Mesenchymal stem cell (in vitro differentiated cells and primary cell): ENCODE measurements at places on chromosomes 2 and 18.

- DNase-seq: no peak
Observed at GRCh38 chr2:161709428-161709827, 85.2 kb downstream of the SLC4A10 start.

GRCh38 chr18:79626905-79627749 is 52.5 kb upstream of the CTDP1 start:
- no peak for DNase-seq

DNA sequence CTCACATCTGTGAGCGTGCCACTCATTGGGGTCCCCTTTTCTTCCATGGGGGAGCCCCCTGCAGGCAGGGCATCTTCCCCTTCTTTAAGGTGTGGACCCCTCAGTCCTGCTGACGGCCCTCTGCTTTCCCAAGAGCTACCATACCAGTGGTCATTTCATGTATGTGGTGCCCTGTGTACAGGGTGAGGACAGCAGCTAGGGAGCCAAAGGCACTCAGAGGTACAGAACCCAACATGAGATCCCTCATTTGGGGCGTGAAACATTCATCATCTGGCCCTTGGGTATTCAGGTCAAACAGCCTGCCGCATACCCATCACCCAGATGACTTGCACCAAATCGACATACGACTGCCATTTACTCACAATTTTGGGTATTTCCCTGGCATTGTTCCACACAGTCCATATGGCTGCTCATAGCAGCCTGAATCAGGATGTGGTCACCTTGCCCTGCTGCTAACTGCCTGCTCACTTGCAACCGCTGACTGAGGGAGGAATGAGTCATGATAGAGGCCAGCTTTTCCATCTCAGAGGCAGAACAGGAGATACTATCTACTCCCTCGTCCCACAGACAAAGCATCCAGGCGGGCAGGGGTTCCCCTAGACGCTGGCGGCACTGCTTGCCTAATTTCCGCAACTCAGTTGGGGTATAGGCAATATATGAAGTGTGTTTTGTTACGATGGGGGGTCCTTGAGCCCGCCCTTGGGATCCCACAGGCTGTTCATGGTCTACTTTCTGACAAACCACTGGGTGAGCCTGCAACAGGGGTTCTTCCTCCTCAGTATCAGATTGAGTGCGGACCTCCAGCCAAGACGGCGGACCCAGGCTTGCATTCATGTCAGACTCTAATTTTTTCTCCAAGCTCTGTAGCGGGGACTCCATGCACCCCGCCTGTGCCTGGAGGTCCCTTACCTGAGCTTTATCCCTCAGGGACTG is 228.6 kb downstream of the SATB2 start:
- DNase-seq: peak; percentile 68

DNA sequence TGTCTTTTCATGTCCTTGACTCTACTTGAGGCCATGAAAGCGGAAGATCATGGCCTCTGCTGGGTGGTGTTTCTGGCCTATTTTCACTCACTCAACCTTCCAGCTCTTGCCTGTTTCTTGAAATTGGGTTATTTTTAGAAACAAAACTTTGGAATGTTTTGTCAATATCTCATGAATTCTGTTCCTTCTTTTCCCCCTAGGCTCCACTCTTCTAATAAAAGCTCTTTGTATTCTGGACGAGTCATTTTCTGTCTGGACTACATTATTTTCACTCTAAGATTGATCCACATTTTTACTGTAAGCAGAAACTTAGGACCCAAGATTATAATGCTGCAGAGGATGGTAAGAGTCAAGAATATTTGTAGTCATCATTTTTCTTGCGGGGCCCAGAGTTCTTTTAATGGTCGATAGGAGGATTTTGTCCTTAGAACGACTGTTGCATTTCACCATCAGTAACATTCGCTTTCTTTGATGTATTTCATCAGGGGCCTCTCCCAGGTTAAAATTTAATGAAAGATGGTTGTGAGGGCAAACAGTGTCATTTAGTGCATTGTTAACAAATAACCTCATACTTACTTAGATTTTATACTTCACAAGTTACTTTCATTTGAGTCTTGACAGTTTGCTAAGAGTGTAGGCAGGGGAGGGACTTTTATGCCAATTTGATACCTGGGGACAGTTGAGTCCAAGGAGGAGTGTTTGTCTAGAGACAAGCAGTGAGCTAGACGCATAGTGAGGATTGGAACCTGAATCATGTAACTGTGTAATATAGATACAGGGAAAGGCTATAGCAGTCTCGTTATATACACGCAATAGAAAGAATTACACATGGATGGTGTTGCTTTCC is 64.6 kb downstream of the TRPM8 start:
- DNase-seq: no peak

GRCh38 chr2:112137516-112138158 is 548 bp upstream of the FBLN7 start:
- DNase-seq: peak; percentile 30

- DNase-seq: no peak
Observed at GRCh38 chr2:82268446-82268845, 1963.9 kb upstream of the LRRTM1 start.

- no peak for DNase-seq
Observed at GRCh38 chr2:188078534-188078933, 213.1 kb upstream of the GULP1 start.

DNA sequence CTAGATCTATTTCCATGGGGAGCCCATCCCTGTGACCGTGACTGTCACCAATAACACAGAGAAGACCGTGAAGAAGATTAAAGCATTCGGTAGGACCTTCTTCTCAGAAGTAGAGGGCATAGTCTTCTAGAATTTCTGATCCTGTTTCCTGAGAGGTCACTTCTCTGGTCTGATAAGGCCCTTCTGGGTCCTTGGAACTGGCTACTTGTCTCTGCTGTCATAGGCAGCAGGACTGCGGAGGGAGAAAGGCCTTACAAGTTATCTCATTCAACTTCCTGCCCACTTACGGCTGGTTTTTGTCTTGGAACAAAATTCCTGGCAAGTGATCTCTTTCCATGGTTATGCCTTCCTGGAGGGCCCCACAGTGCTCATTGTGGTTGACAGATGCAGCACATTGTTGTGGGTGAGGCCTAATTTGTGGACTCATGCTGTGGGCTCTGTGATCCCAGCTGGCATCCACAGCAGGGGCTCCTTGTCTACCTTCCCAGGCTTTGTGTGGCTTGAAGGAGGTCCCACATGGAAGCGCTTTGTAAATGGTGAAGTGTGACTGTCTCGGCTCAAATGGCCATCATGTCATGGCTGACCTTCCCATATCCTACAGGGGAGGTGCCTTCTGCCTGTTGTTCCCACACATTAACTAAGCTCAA is 22.0 kb downstream of the SAG start:
- peak; percentile 27 for DNase-seq
